Bone marrow (tissue), 2 donors: ENCODE measurements at places on chromosomes 5 and 9.

GRCh38 chr5:90830058-90830457, 271.5 kb downstream of the ADGRV1 start:
- no peak for DNase-seq

DNA sequence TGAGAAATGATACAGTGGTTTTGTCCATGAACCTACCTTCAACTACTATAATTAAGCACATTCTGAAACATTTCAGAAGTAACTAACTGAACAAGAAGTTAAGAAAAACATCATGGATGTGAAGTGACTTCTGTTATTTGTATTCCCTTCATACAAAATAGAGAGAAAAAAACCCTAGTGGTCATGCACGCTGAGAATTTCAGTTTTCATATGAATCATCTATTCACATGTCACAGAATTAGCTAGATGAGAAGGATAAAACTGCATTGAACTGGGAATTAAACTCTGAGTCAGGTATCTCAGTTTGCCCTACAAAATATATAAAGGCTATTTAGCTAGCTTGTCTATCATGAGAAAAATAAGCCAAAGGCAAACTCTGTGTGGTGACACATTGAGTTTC, 451.8 kb upstream of the FTMT start:
- no peak for DNase-seq

DNA sequence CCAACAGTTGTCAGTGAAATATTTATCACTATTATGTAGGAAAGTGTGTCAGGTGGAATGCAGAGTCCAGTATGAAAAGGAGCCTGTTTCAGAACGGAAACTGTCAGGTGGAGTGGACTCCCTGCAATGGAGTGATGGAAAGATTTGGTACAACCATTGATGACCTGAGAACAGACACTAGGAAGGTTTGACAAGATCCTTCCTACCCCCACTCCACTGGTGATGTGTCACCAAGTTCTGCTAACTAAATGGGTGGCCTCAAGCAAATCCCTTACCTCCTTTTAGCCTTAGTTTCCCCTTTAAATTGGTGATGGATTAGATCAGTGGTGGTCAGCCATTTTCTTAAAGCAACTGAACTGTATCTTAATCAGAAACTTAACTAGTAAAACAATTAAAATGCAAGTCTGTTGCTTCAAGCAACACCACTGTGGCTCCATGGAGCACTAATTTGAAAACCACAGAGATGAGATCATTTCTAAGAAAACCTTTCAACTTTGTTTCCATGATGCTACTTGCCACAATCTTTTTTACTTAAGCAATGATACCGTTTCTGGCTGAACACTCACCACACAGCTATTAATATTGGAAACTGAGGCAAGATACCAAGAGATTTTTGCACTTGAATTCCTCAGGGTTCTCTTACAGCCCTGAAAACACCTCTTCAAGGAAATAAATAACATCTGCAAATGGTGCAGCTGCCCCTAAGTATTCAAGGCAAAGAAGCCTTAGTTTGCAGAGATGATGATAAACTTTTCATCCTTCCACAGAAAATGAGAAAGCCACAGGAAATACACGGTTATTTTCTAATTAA, 140.6 kb downstream of the ERCC6L2 start:
- DNase-seq, result no peak

DNA sequence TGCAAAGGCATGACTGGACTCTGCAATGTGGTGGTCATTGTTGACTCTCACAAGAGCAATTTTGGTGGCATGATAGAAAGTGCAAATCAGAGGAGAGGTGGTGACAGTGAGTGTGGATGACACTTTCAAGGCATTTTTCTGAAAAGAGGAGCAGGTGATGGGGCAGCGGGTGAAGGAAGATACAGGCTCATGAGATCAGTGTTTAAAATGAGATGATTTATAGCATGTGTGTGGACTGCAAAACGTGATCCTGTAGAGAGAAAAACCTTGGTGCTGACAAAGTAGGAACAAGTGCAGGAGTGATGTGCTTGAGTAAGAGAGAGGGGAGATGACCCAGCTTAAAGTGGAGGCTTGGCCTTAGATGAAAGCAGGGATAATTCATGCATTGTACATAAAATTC, 171.2 kb upstream of the PPP2R2B start:
- DNase-seq, result no peak

DNA sequence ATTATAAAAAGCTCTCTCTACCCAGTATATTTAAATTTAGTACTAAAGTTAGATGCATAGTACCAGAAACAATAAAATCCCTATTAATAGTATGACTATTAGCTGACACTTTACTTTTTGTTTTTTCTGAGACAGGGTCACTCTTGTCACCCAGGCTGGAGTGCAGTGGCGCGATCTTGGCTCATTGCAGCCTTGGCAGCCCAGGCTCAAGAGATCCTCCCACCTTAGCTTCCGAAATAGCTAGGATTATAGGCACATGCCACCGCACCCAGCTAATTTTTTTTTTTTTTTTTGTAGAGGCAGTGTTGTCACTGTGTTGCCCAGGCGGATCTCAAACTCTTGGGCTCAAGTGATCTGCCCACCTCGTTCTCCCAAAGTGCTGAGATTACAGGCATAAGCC, 8.0 kb downstream of the CCNG1 start:
- no peak for DNase-seq

GRCh38 chr9:87803623-87804345, 77.9 kb downstream of the CTSL start:
- DNase-seq, result no peak

- no peak for DNase-seq
These were observed 154.6 kb upstream of the ZNF608 start for GRCh38 chr5:124901081-124901480.

DNA sequence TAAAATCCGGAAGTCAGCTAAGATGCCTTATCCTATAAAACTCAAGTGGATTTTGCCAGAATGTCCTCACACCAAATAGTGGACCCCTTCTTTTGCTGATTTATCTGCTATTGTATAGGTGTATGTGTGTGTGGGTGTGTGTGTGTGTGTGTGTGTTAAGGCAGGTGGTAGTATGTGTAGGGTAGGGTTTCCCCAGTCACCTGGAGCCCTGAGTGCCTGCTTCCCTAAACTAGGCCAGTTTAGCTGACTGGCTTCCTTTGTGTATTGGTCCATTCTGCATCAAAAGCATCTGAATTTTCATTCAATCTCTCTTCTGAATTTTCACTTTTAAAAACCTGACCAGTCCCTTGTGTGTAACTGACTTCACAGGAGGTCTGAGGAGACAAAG, 42.2 kb upstream of the LCP2 start:
- no peak for DNase-seq

DNA sequence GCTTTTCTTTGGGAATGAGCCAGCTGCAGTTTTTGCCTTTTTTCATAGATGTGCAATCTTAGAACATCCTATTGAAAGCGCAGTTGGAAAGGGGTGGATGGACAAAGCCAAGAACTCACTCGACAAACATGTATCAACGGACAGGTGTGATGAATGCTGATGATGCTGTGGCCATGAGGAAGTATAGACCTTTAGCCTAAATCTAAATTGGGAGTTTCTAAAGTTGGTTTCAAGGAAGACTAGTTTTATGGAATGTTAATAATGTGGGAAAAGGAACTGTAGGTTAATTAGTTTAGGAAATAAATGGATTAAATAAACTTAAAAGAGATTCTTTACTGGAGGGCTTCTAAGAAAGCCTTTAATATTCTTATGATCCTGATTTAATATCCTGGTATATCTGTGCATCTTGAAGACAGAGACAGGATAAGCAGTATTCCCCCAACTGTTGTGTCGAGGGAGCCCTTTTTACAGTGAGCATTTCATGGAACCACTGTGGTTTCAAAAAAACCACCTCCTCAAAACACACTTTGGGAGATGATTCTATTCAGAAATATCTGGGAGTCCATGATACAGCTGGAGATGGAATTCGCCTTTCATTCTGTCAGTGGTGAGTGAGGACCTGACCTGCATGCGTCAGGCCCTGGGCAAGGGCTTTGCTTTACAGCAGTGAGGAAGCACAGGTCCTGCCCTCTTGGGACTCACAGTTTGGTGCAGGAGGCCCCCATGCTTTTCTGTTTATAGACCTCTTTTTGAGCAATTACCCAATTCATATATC, 82.6 kb downstream of the AOPEP start:
- no peak for DNase-seq

DNA sequence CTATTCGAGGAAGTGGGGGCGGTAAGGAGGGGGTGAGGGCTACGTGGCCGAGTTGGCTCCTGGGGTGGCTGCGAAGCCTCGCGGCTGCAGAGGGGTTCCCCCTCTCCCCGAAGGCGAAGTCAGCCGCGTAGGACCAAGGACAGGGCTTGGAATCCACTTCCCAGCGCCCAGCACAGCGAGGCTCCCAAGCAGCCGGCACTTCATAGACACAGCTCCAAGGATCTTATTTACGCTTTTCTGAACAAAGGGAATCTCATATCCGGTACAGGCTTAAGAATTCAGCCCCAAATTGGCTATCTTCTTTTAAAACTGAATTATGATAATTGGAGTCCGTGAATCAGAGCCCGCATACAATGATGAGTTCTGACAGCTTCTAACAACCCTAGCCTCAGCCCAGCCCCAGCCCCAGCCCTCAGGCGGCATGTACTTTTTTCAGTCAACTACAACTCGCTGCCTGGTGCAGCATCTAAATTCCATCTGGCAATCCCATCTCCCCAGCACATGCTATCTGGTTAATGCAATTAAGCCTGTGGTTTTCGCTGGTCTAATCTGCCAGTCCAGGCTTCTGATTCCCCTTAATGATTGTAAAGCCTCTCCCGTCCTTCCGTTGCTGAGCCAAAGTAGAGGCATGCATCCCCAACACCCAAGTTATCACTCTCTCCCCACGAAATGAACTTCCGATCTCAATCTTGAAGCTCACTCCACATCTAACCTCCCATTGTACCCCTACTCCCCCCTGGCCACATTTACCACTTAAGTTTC, 1.0 kb downstream of the ELAVL2 start:
- no peak for DNase-seq

DNA sequence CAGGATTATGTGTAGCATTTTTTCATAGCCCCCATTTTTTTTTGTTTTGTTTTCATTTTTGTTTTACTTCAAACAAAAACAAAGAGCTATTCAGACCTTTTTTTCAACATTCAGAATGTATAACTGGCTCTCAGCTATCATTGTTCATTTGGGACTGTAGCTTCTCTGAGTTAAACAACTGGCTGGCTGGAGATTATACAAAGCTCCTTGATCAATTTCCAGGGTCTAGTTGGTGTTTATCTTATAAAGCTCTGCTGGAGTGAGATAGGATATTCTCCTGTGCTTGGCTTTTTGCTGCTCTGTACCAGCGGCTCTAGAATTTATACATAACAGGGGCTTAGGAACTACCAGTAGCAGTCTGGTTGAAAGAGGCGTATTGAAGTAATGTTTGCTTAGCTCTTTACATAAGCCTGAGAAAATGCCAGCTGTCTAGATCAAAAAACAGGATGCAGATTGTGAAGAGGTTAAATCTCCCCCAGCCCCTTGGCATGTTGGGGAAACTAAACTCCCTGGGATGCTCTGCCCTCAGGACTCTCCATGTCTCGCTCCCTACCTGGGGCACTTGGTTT, 15.2 kb downstream of the GARNL3 start:
- DNase-seq, result no peak

DNA sequence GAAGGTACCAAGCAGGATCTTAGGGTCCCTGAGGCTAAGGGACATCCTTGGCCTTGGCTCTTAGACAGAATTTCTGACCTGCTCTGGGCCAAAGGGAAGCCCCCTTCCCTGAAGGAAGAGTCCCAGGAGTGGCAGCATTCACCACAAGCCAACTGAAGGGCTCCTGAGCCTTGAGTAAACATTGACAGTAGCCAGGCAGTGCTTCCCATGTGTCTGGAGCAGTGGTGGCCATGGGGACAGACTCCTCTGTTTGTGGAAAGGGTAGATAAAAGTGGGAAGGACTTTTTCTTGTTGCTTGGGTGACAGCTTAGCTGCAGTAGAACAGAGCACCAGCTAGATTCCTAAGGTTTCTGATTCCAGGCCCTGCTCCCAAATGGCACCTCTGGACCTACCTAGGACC, 61.4 kb upstream of the VLDLR start:
- no peak for DNase-seq

- DNase-seq, result no peak
These were observed 80.3 kb downstream of the MAP1B start for GRCh38 chr5:72187388-72188075.

DNA sequence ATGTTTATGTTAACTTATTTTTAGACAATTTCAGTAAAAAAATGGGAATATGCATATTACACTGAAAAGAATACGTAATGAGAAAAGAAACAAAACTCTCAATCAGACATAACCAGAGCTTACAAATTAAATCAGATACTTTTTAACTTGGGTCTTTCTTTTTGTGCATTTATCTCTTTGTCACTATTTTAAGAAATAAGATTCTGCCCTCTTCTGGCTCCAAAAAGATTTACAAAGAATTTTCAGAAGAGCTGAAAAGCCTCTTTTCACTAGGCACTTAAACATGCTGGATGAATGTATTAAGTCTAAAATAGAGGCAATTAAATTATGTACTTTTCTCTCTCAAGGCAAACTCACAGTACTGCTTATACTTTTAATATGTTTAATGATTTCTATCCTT, 55.5 kb downstream of the CEP120 start:
- no peak for DNase-seq

DNA sequence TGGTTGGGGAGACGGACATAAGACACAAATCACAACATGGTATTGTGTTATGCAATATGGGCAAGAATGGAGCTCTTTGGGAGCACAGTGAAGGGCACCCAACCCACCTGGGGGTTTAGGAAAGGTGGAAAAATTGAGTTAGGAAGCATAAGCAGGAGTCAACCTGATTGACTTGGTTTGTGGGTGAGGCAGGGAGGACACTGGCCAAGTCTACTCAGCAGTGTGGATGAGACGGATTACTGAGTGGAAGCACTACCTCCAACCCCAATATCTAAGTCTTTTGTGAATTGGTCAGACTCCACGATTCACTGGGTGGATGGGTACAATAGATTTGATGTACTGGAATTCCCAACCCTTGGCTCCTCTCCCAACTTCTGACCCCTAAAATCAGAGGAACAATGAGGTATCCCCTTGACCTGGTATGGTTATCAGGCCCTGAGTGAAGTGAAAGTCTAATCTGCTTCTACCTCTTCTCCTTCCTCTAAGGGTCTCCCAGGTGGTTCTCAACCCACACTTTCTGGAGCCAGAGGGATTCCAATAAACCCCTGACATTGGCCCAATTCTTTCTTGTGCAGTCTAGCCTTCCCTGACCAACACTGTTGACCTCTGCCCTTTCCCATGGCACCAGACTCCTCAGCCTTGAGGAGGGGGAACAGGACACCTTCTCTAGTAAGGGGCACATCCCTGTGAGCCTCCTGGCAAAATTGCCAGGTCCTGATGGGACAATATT, 5.2 kb downstream of the EGR1 start:
- DNase-seq, result no peak

DNA sequence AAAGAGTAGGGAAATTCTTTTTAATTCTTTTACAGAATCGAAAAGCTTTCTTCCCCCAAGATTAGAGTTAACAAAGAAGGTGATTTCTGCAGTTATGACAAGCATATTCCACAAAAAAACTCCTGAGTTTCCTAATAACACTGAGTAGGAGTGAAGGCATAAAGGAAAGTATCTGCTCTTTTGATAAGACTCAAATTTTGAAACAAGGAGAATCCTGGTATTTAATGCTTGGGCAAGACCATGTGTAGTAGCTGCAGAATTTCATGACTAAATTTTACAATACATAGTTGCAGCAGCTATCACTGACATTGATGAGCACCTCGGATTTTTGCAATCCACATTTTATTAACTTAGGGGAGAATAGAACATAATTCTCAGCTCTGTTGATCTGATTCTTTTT, 92.6 kb downstream of the MARCHF3 start:
- DNase-seq, result no peak

GRCh38 chr9:69207503-69207902, 33.4 kb downstream of the TJP2 start:
- DNase-seq, result no peak
